ENCODE measurements at places on chromosomes 2 and 18. TPM values are rescaled to one million over a fixed set of nuclear protein-coding genes. Genes with fewer than 3 reads are reported as not detected.

Gene ADGRF3
- 3.7 TPM for total RNA-seq

DNA sequence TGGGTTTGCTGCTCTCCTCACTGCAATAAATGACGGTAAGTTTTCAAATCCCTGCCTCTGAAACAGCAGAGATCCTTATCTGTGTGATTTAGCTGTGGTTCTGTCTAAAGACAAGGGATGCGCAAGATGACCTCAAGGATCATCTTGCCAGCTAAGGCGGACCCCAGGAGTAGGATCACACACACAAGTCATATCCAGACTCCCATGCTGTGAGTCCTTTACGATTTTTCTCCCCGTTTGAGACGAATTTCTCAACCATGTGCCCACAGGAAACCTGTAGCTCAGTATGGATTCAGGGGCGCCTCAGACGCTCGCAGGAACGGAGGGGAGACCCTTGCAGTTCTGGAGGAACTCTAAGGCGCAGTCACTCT lies 11.1 kb upstream of the DCTN1 start:
- no peaks in the 10 kb centered on the region for H3K27me3 ChIP-seq
- H3K36me3 ChIP-seq, result no peaks in the 10 kb centered on the region
- H3K4me3 ChIP-seq, result peak overlapping the region; percentile 92
- peak overlapping the region; percentile 71 for H3K27ac ChIP-seq

Gene SKOR2
- not detected for total RNA-seq

Gene ELOA2
- not detected for total RNA-seq

DNA sequence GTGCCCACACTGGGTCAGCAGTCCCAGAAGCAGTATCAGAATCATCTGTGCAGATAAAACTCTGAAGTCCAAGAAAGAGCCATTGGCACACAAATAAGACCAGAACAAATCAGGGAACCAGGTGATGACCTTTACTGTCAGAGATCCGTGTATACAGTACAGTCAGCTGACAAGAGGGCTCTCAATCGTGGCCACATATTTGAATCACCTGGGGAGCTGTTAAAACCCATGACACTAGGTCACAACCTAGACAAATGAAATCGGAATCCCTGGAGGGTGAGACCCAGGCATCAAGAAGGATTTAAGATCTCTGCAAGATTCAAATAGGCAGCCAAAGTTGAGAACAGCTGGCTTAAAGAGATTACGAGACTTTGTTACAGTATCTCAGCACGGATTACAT lies 807.1 kb downstream of the RNF144A start:
- no peak for DNase-seq
- H3K27ac ChIP-seq, result peak overlapping the region; percentile 80
- H3K4me1 ChIP-seq, result peaks cover 36% of the 10 kb centered on the region
- no peak overlapping the region for H3K4me3 ChIP-seq

GRCh38 chr2:206558492-206558891 lies 83.8 kb upstream of the FAM237A start:
- no peaks in the 10 kb centered on the region for H3K36me3 ChIP-seq
- no peak overlapping the region for H3K27ac ChIP-seq
- H3K27me3 ChIP-seq, result peaks cover 2% of the 10 kb centered on the region
- H3K4me1 ChIP-seq, result peaks cover 22% of the 10 kb centered on the region

Gene PDE1A
- not detected for total RNA-seq

Gene C2orf66
- not detected for total RNA-seq

DNA sequence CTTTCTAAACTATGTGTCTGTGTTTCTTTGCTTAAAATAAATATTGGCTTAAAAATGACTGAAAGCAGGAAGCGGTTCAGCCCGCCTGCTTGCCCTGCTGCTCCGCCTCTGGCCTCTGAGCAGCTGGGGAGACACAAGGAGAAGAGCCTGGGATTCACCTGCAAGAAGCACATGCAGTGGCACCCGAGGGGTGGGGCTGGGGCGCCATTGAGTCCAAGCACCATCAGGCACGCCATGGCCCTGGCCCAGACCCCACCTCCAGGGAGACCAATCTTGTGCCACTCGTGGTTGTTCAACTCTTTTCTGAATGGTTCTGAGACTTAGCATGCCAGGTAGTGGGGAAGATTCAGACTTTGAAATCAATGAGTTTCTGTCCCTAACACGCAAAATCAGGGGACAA lies 495.5 kb upstream of the MYT1L start:
- DNase-seq, result no peak
- H3K4me3 ChIP-seq, result no peak overlapping the region
- H3K27me3 ChIP-seq, result no peaks in the 10 kb centered on the region
- H3K4me1 ChIP-seq, result no peaks in the 10 kb centered on the region

GRCh38 chr2:237511433-237511832 lies 24.4 kb downstream of the MLPH start:
- H3K4me3 ChIP-seq, result no peak overlapping the region
- H3K27me3 ChIP-seq, result peaks cover 13% of the 10 kb centered on the region
- peaks cover 6% of the 10 kb centered on the region for H3K4me1 ChIP-seq
- H3K27ac ChIP-seq, result no peak overlapping the region
- no peaks in the 10 kb centered on the region for H3K36me3 ChIP-seq

Gene SFT2D3
- 3.6 TPM for total RNA-seq

DNA sequence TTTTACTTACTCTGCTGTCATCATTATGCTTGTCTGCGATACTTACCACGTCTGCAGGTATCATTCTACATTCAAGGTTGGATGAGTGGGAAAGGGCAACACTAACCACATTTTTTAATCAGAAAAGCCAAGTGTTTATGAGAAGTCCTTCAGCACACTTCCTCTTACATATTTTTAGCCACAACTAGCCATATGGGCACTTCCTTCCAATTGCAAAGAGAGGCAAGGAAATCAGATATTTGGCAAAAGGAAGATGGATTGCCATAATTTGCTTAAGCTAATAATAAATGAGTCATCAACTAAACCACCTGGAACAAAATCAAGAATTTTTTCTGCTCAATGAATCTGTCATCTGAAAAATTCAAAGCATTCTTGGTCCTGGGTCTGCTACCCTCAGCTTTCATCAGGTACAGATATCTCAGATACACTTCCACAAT lies 16.7 kb upstream of the MRO start:
- H3K27ac ChIP-seq, result no peak overlapping the region
- H3K27me3 ChIP-seq, result peaks cover 7% of the 10 kb centered on the region
- H3K4me1 ChIP-seq, result peaks cover 2% of the 10 kb centered on the region
- H3K36me3 ChIP-seq, result no peaks in the 10 kb centered on the region
- no peak for DNase-seq
- H3K4me3 ChIP-seq, result no peak overlapping the region
